ENCODE measurements at places on chromosomes 7 and 10. TPM values are rescaled to one million over a fixed set of nuclear protein-coding genes. Genes with fewer than 3 reads are reported as not detected.

- peaks cover 37% of the 10 kb centered on the region for H3K27me3 ChIP-seq
- no peaks in the 10 kb centered on the region for H3K36me3 ChIP-seq
- H3K4me3 ChIP-seq = peak overlapping the region; percentile 74
- H3K27ac ChIP-seq = no peak overlapping the region
- ATAC-seq = no peak
These were observed 1.8 kb downstream of the LAMB1 start for GRCh38 chr7:108000875-108001763.

- H3K27me3 ChIP-seq = no peaks in the 10 kb centered on the region
- no peaks in the 10 kb centered on the region for H3K4me1 ChIP-seq
- H3K27ac ChIP-seq = no peak overlapping the region
These were observed 92.3 kb downstream of the BMS1 start for GRCh38 chr10:42874713-42875387.

Gene STOX1
- total RNA-seq = 0.21 TPM

DNA sequence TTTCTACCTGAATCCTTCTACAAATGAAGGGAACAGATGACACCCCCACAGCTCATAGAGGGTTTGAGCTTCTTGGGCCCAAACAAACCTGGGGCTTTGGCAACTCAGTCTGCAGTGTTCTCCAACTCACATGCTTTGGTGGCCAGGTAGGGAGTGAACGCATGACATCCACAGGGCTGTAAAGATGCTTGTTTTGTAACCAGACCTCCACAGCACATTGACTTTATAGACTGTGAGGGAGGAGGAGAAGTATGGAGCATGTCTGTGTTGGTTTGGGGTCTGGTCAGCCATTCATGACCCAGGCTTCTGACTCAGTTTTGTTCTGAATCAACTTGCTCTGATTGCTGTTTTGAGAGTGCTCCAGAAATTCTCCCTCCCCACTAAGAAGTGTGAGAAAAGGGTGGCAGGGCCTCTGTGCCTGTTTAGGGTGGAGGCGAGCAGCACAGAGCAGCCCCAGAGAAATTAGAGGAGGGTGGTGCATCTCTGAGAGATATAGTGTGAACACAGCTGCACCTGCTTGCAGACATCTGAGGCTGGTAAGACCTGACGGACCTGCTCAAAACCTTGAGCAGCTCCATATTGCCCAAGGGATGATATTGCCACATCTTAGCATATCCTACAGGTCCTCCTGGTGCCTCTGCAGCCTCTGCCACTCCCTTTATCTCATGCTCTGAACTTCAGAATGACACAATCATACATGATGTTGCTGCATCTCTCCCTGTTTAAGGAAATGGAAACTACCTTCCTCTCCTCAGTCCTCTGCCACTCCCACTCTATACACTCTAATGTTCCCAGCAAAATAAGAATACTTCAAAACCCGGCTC, 287.7 kb downstream of the ABCA13 start:
- ATAC-seq = no peak
- no peaks in the 10 kb centered on the region for H3K36me3 ChIP-seq
- no peaks in the 10 kb centered on the region for H3K27me3 ChIP-seq

DNA sequence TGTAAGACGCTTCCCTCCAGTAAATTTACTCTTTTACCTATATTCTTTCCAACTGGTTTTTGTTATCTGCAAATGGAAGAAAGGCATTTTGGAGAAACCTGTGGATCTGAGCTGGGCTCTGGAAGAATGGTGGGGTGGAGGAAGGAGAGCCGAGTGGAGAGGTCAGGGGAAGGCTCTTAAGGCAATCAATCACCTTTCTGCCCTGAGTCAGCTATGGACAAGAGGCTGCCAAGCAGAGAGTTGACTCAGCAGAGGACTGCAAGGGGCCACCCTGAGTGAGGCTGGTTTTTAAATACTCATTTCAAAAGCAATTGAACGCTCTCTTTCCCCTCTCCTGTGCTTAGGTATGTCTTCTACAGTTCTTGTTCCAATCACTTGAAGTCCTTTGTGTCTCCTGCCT, 81.8 kb downstream of the SPAG6 start:
- H3K27ac ChIP-seq = no peak overlapping the region
- H3K27me3 ChIP-seq = peaks cover 18% of the 10 kb centered on the region
- H3K4me3 ChIP-seq = no peak overlapping the region
- ATAC-seq = peak; percentile 68

GRCh38 chr7:130899638-130900401, 165.8 kb upstream of the KLF14 start:
- no peaks in the 10 kb centered on the region for H3K27me3 ChIP-seq
- H3K4me1 ChIP-seq = peaks cover 85% of the 10 kb centered on the region
- peak overlapping the region; percentile 70 for H3K4me3 ChIP-seq
- H3K27ac ChIP-seq = peak overlapping the region; percentile 97
- ATAC-seq = no peak
- H3K36me3 ChIP-seq = peaks cover 100% of the 10 kb centered on the region

DNA sequence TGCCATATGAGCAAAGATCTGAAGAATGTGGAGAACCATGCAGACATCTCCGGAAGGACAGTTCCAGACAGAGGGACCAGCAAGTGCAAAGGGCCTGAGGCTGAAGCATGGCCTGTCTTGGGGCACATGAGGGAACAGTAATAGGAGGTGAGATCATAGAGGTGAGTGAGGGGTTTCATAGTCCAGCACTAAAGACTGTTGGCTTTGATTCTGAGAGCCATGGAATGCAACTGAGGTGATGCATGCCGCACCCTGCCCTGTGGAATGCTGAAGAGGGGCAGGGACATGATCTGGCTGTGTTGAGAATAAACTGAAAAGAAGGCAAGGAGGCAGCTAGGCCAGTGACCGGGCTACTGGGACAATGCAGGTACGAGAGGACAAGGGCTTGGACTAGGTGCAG, 253.1 kb upstream of the KLF14 start:
- H3K4me3 ChIP-seq = no peak overlapping the region
- peaks cover 21% of the 10 kb centered on the region for H3K36me3 ChIP-seq
- ATAC-seq = no peak

GRCh38 chr10:31977440-31978155, 49.0 kb upstream of the ARHGAP12 start:
- peak overlapping the region; percentile 51 for H3K27ac ChIP-seq
- ATAC-seq = peak; percentile 52
- no peaks in the 10 kb centered on the region for H3K36me3 ChIP-seq
- peaks cover 10% of the 10 kb centered on the region for H3K4me1 ChIP-seq

GRCh38 chr10:17841050-17841449, 31.9 kb downstream of the MRC1 start:
- no peak overlapping the region for H3K4me3 ChIP-seq
- no peaks in the 10 kb centered on the region for H3K36me3 ChIP-seq
- H3K27ac ChIP-seq = no peak overlapping the region
- ATAC-seq = no peak
- peaks cover 10% of the 10 kb centered on the region for H3K27me3 ChIP-seq

Gene TAS2R3
- 1.4 TPM for total RNA-seq

GRCh38 chr7:155456738-155457543, 988 bp upstream of the EN2 start:
- peak; percentile 52 for ATAC-seq
- H3K4me3 ChIP-seq = peak overlapping the region; percentile 67
- H3K36me3 ChIP-seq = no peaks in the 10 kb centered on the region
- H3K4me1 ChIP-seq = no peaks in the 10 kb centered on the region
- no peak overlapping the region for H3K27ac ChIP-seq

Gene HTR5A
- total RNA-seq = not detected

- H3K4me1 ChIP-seq = no peaks in the 10 kb centered on the region
- H3K27ac ChIP-seq = no peak overlapping the region
- ATAC-seq = no peak
- H3K36me3 ChIP-seq = no peaks in the 10 kb centered on the region
These were observed 84.3 kb downstream of the GLRX3 start for GRCh38 chr10:130220251-130221185.

Gene SORCS3
- not detected for total RNA-seq

Gene CYP2E1
- 5.4 TPM for total RNA-seq

GRCh38 chr7:157502701-157503111, 165.9 kb downstream of the DNAJB6 start:
- H3K4me3 ChIP-seq = peak overlapping the region; percentile 68
- no peaks in the 10 kb centered on the region for H3K36me3 ChIP-seq
- peaks cover 6% of the 10 kb centered on the region for H3K27me3 ChIP-seq

- no peak overlapping the region for H3K4me3 ChIP-seq
- H3K27ac ChIP-seq = no peak overlapping the region
- no peaks in the 10 kb centered on the region for H3K36me3 ChIP-seq
- peak; percentile 62 for ATAC-seq
- H3K27me3 ChIP-seq = peaks cover 7% of the 10 kb centered on the region
These were observed 5.5 kb downstream of the RAMP3 start for GRCh38 chr7:45162943-45163691.

DNA sequence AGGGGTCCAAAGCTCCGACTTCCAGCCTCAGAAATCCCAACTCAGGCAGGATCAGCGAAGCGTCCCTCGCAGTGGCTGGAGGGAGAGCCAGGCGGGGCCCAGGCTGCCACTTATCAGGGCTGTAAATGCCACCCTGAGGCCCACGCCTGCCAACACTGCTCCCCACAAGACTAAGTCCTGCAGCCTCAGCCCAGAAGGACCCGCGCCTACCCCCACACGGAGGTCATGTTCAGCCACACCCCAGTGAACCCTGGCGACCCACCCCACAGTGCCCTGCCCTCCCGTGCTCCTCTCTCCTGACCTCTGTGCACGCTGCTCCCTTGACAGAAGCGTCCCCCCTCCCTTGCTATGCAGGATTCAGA, 3.2 kb downstream of the PSMG3 start:
- H3K4me3 ChIP-seq = no peak overlapping the region
- peaks cover 39% of the 10 kb centered on the region for H3K36me3 ChIP-seq
- H3K4me1 ChIP-seq = peaks cover 8% of the 10 kb centered on the region
- H3K27ac ChIP-seq = no peak overlapping the region
- H3K27me3 ChIP-seq = no peaks in the 10 kb centered on the region

- H3K4me1 ChIP-seq = peaks cover 28% of the 10 kb centered on the region
- no peaks in the 10 kb centered on the region for H3K36me3 ChIP-seq
- peaks cover 6% of the 10 kb centered on the region for H3K27me3 ChIP-seq
- no peak for ATAC-seq
- H3K27ac ChIP-seq = no peak overlapping the region
These were observed 161.2 kb downstream of the DNAJB6 start for GRCh38 chr7:157497744-157498651.

Gene NPTX2
- total RNA-seq = not detected

DNA sequence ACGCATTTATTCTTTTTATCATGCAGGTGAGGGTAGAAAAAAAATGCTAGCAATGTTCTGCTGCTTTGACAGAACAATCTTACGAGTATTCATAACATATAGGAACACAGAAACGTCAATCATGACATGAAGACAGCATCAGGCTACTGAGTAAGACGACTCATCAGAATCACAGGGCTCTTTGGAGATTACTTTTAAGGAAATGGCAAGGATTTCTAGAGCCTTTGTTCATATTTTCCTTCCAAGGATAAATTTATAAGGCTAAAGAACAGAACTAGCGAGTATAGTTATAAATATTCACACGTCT, 39.8 kb upstream of the DNAJC1 start:
- H3K36me3 ChIP-seq = no peaks in the 10 kb centered on the region
- no peak overlapping the region for H3K4me3 ChIP-seq
- H3K27ac ChIP-seq = no peak overlapping the region
- no peak for ATAC-seq
- no peaks in the 10 kb centered on the region for H3K4me1 ChIP-seq
- peaks cover 30% of the 10 kb centered on the region for H3K27me3 ChIP-seq

DNA sequence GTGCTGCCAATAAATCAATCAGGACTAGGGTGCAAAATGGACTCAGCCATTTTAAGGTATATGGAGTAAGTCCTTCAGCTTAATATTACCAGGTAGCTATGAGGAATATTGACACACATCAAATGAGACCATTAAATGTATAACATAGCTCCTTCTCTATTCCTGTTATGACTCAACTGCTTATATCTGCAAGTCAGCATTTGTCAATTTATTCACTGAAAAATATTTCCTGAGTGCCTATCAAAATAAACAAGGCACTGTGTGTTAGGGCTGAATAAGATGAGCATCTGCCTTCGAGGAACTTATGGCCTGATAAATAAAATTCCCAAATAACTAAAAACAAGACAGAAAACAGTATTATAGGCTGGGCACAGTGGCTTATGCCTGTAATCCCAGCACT, 113.8 kb downstream of the CDK6 start:
- peaks cover 50% of the 10 kb centered on the region for H3K4me1 ChIP-seq
- H3K27me3 ChIP-seq = no peaks in the 10 kb centered on the region
- H3K4me3 ChIP-seq = peak overlapping the region; percentile 23
- ATAC-seq = no peak
- peak overlapping the region; percentile 45 for H3K27ac ChIP-seq

Gene GFRA1
- not detected for total RNA-seq

Data from activated T-helper 17 cell treated with anti-CD3 and anti-CD28 coated beads, Interleukin-2, amount 50 U/mL, for 72 hours (primary cell).